Adrenal gland (tissue), 19 donors: ENCODE measurements at places on chromosomes 7 and 10.

DNA sequence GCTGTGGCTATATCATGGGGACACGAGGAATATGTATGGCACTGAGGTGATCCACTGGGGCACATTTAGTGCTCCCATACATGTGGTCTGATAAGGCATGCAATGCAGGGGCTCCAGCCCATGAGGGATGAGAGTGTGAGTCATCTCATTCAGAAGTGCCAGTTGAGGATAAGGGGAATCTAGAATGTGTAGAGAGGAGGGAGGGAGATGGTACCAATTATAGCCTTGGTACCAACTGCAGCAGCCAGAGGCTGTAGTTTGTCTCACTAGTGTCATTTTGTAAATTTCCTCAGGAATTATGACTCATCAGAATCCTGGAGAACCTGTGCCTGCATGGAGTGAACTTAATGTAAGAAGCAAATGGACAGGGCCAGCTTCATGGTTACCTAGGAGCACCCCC lies 46.2 kb downstream of the LAMB4 start:
- DNase-seq = no peak

DNA sequence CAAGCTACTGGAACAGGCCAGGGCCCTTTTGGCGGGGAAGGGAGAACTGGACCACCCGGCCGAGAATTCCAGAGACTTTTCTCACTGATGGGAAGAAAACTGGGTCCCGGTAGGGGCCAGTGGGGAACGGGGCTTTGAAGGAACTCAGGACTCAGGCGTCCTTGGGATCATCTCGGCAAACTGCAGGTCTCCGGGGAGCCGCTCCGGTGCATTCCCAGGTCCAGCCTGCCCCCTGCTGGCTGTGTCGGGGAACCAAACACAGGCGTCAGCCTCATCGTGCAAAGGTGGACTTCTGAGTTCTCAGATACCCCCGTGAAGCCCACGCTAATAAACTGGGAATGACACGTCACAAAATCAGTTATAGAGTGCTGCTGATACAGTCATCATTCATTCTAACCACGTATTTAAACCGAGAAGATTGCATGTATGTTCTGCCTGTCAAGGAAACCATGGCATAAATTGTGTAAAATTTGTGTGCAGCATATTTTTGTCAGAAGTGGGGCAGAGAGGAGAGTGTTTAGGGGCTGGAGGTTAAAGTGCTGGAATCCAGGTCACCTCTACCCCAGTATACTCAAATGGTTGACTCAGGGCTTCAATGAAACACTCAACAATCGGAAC lies 76.1 kb upstream of the CPXM2 start:
- peak; percentile 64 for DNase-seq

GRCh38 chr7:17696422-17696821 lies 243.9 kb downstream of the SNX13 start:
- no peak for DNase-seq

DNA sequence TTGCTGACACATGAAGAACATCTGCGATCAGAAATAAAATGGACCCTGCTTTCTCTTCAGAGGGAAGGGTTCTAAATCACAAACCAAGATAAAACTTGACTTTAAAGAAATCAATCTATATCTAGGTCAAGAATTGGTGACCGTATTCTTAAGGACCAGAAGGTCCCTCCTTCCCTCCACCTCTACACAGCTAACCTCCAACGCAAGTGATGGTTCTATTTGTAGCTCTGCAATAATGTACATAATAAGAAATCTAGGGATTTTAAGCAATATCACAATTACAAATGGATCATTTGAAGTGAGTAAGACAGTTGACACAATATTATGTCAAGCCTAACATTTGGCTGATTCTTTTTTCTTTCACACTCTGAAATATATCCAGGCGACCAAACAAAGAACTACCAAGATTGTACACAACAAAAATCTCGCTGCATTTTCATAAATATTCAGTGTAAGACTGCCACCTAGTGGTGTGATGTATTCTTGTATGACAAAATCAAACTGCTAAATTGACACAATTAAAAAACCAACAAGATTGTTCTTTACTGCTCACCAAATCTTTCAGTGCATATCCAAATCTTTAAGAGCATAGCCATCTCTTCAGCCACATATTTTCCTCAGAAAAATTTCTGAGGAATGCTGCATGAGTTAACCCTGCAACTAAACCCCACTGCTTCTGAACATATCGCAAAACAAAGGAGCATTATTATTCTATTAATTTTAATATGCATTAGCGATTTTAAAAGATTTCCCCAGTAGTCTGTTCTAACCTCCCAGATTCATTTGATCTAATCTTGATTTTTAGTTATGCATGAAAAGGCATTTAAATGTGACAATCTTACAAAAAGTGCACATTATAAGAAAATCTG lies 44.5 kb downstream of the ICA1 start:
- peak; percentile 26 for DNase-seq

DNA sequence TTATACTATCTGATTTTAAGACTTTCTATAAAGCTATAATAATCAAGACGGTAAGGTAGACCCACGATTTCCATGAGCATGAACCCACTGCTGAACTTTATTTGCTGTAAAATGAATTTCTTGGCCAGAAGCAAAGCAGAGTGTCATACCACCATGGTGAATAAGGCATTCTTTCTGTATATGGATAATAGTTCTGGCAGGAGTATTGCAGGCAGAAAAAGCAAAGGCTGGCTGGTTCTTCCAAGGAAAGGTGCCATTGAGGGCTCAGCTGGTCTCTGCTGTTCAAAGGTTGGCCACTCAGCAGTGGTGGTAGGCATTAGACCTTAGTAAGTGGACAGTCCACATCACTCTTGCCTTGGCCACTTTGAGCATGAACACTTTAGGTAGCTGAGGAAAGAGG lies 104.1 kb upstream of the KCNMA1 start:
- DNase-seq = no peak

- DNase-seq = no peak
Measured at GRCh38 chr10:73876157-73876556, 1.8 kb upstream of the CAMK2G start.

DNA sequence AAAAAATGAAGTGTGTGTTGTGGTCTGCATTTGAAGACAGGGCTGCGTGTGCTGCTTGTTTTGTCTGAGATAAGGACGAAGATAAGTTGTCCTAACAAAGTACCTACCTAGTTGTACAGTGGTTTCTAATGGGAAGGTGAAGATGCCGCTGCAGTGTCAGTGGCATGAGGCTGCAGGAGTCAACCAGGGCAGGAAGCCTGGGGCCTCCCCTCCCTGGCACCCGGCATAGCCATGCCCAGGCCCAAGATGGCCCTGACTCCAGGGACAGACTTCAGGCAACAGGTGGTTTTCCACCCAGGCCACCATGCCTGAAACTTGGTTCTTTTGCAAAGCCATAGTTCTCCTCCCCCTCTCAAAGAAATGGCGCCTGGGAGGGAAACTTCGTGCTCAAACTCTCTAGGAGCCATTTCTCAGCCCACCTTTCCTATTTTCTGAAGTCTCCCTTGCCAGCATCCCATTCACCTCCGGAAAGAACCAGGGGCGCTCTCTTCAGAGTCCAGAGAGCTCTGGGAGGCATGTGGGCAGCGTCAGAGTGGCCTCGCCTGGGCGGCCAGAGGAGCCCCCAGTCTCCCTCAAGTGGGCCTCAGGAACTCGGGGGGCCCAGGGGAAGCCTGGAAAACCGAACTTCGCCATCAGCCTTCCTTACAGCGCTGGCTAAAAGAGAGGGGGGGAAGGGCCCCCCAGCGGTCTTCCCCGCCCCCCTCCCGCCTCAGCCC lies 2.1 kb upstream of the KAT6B start:
- no peak for DNase-seq

DNA sequence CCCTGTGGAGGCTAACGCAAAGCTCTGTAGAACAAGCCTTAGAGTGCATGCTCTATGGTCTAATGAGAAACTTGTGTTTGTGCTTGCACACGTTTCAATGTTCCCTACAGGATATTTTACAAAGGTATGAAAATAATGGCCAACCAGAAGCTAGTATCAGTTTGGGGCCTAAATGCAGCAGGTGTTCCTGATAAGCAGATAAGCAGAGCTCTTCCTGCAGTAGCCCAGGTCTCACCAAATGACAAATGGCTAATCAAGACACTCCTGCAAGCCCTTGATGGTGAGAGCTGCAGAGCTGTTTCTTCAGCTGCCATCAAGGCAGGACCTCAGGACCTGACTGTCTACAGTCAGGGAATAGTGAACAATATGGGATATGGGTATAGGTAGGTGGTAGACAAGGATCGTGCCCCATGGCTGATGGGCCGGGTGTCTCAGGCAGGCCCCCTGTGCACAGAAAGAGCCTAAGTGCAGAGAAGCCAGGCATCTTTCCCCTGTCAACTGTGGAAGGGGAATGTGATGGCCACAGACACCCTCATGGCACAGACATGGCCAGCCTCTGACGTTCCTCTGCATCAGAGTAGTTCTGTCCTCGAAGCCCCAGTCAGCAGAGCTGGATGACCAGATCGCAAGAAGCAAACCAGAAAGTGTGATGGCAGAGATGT lies 23.2 kb upstream of the RASSF4 start:
- no peak for DNase-seq

DNA sequence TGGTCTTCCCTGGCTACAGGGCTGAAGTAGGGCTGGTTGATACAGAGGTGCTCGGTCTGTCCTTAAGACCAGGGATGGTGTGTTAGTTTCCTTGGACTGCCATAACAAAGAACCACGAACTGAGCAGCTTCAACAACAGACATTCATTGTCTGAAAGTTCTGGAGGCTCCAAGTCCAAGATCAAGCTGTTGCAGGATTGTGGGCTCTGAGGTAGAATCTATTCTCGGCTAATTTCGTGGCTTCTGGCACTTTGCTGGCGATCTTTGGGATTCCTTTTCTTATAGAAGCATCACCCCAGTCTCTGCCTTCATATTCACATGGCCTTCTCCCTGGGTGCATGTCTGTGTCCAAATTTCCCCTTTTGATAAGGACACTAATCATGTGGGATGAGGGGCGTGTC lies 112.1 kb upstream of the ITGB1 start:
- DNase-seq = no peak

- no peak for DNase-seq
Measured at GRCh38 chr7:127822822-127823508, 171.0 kb downstream of the SND1 start.

DNA sequence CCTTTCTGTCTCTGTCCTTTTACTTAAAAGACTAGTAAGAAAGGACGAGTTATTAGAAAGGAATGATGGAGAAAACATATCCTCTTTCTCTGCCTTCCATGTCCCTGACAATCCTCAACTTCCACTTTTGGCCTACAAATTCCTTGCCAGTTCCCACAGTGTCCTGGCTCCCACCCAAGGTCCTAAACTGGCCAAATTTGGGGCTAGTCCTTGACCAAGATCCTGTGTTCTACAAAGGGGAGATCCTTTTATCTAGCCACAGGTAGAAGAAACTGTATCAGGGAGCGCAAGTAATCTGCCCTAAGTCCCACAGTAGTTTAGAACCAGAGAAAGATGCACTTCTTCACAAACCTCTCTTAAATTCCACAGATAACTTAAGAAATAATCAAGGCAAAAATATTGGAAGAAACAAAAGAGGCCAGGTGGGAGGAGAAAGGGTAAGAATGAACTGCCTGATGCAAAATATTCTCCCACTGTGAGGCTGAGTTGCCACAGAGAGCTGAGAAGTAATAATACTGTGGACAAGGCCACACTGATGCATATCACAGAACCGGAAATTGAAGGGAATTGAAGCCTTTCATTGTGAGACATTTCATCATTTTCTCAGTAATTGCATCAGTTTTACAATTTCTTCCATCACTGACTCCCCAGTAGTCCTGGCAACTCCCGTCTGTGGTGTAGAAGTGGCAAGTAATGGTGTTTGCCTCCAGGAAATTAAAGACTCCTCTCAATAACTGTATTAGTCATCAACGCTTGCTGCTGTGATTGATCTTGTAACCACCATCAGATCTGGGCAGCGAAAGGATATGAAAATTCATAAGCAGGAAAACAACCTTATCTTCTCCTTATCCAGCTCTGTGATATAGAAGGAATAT lies 47.2 kb downstream of the DNAJC12 start:
- no peak for DNase-seq

DNA sequence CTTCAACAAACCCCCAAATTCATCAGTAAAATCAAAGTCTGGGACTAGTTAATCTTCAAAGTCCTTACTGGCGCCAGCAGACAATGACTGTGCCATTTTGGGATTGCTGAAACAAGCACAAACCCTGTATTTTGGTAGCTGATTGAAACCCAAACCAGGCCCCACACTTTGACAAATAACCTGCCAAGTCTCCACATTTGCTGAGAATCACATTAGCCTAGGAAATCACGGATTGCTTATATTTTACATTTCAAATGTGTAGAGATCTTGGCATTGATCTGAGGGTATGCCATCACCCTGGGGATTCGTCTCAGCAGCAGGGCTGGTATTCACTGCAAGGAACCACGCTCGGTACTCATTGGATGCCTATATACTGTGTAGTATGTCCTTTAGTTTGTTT lies 501.1 kb downstream of the CALN1 start:
- no peak for DNase-seq

GRCh38 chr10:123891144-123892071 lies at the start of gene CPXM2:
Gene CPXM2, minus strand, starts transcription at chr10:123891807. Its CDS starts 148 bp downstream, at chr10:123891659.
- peak; percentile 34 for DNase-seq

DNA sequence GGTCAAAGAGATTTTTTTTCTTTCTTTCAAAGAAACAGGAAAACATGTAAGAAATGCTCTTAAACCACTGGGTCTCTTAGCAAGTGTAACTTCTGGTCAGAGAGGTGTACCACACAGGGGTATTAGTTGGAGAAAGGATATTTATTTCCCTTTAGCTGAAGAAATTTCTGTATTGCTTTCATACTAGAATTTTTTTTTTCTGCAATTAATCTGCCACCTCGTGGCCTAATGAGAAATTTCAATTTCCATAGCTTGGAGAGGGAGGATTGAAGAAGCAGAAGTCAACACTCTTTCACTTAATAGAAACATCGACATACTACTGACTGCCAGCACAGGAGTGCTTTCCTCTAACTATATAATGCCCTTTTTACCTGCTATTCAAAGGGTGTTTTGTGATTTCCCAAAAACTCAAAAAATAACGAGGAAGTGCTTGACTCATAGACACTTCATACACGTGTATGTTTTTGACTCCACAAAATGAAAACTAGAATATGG lies 177.6 kb upstream of the NAMPT start:
- no peak for DNase-seq

DNA sequence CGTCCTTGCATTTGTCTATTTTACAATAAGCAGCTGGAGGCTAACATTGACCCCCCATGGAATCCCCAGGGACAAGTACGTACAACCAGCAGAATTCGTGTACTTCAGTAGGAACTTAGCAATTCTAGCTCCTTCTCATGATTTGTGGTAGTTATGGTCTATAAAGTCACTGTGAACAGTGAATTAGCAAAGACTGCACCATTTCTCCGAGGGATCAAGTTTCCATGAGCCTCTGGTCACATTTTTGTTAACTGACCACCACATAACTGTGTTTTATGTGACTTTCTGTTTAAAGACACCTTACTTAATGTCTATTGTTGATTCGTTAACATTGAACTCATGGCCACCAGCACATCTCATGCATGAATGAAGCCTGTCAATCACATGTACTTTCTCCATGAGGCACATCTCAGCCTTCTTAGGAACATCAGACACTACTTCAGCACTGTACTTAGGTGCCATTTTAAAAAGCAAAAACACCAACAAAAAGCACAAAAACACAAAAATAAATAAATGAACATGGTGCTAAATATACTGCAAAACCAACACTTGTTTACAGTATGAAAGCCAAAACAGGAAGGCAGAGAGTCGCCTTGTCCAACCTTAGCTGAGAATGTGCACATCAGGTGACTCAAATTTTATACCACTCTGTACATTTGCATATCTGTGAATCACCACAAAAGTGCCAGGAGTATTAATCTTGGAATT lies 9.0 kb upstream of the UCN3 start:
- DNase-seq = no peak
